ENCODE measurements at places on chromosomes 2 and 18. TPM values are rescaled to one million over a fixed set of nuclear protein-coding genes. Genes with fewer than 3 reads are reported as not detected.

Gene ITGA4
- polyA plus RNA-seq = 3.0 TPM

GRCh38 chr18:22975508-22975907, 42.4 kb downstream of the RBBP8 start:
- no peaks in the 10 kb centered on the region for H3K27me3 ChIP-seq
- no peaks in the 10 kb centered on the region for H3K36me3 ChIP-seq
- H3K27ac ChIP-seq = no peak overlapping the region

GRCh38 chr2:61807036-61807757, 46.7 kb downstream of the FAM161A start:
- H3K4me3 ChIP-seq = no peak overlapping the region
- no peaks in the 10 kb centered on the region for H3K27me3 ChIP-seq
- no peaks in the 10 kb centered on the region for H3K4me1 ChIP-seq
- DNase-seq = no peak

DNA sequence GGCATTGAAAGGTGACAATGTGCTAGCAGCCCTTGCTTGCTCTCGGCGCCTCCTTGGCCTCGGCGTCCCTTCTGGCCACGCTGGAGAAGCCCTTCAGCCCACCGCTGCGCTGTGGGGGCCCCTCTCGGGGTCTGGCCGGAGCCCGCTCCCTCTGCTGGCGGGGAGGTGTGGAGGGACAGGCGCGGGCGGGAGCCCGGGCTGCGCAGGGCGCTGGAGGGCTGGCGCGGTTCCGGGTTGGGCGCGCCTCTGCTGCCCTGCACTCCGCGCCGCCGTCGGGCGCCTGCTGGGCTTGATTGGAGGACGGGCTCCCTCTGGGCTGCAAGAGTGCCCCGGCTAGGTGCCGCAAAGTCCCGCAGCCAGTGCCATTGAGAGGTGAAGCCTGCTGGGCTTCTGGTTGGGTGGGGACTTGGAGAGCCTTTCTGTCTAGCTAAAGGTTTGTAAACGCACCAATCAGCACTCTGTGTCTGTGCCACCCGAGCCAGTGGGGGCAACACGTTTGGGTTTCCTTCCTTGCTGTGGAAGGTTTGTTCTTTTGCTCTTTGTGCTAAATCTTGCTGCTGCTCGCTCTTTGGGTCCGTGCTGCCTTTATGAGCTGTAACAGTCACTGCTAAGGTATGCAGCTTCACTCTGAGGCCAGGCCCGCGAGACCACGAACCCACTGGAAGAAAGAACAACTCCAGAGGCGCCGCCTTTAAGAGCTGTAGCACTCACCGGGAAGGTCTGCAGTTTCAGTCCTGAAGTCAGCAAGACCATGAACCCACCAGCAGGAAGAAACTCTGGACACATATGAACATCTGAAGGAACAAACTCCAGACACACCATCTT, 14.8 kb upstream of the IMP4 start:
- H3K36me3 ChIP-seq = no peaks in the 10 kb centered on the region
- H3K4me3 ChIP-seq = no peak overlapping the region
- no peak overlapping the region for H3K27ac ChIP-seq
- H3K4me1 ChIP-seq = no peaks in the 10 kb centered on the region

GRCh38 chr18:36249392-36249791, 48.1 kb upstream of the FHOD3 start:
- no peak overlapping the region for H3K4me3 ChIP-seq
- no peak overlapping the region for H3K27ac ChIP-seq
- peaks cover 10% of the 10 kb centered on the region for H3K36me3 ChIP-seq
- H3K4me1 ChIP-seq = no peaks in the 10 kb centered on the region
- H3K27me3 ChIP-seq = no peaks in the 10 kb centered on the region

Gene LAMA3
- polyA plus RNA-seq = 28.6 TPM

DNA sequence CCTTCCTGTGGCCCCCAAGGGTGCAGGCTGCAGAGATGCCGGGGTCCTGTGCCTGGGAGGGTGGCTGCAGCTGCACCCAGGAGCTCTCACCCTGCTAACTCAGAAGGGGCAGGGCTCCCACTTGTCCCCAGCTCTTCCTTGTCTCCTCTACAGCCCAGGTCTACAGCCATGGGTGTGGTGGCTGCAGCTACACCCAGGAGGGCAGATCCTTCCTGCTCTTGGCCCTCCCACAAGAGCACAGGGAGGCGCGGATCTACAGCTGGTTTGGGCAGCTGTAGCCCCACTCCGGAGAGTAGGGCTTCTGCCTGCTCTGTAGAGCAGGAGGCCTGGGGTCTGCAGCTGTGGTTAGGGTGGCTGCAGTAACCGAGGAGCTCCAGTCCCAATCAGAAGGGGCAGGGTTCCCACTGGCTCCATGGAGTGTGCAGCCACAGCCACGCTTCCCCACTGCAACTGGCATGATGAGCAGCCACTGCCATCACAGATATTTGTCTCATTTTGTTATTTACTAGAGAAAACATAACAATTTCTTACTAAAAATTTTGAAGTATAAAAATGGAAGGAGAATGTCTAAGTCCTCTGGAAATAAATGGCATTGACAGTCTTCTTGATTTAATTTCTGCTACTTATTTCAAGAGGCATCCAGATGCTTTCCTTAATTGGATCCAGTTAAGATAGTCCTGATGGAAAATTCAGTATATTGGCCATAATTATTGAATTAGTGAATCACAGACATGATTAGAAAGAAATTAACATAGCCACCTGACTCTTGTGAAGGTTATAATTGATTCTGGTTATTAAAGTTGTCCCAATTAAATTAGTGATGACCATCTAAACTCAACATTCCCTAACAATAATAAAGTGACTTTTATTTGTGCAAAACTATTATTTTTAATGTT, 233.6 kb downstream of the KCNE4 start:
- H3K4me3 ChIP-seq = no peak overlapping the region
- no peaks in the 10 kb centered on the region for H3K27me3 ChIP-seq
- no peaks in the 10 kb centered on the region for H3K36me3 ChIP-seq
- H3K4me1 ChIP-seq = no peaks in the 10 kb centered on the region
- H3K27ac ChIP-seq = no peak overlapping the region
- DNase-seq = no peak

- H3K4me3 ChIP-seq = no peak overlapping the region
- no peak for DNase-seq
- H3K36me3 ChIP-seq = no peaks in the 10 kb centered on the region
- no peak overlapping the region for H3K27ac ChIP-seq
- no peaks in the 10 kb centered on the region for H3K27me3 ChIP-seq
These were observed 461.7 kb upstream of the SOX11 start for GRCh38 chr2:5230444-5230843.

GRCh38 chr2:175574069-175574468, 392.6 kb upstream of the ATP5MC3 start:
- H3K4me1 ChIP-seq = no peaks in the 10 kb centered on the region
- H3K36me3 ChIP-seq = no peaks in the 10 kb centered on the region
- no peaks in the 10 kb centered on the region for H3K27me3 ChIP-seq
- H3K27ac ChIP-seq = no peak overlapping the region

Gene CNRIP1
- 8.5 TPM for polyA plus RNA-seq

DNA sequence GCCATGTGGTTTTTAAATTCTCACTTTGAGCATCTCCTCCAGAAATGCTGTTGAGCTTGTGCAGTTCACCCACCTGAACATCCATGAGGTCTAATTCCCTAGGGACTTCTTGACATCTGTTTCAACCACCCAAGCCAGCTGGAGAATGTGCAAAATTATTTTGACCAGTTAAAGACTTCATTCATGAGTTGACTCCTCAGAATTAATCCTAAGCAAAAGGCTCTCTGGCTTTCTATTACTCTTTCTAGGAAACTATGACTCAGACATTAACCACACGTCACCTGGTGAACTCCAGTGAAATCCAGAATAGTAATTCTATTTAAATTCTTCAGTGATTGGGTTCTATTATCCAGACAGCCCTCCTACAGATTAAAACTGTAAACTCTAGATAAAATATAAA, 247.5 kb downstream of the NBAS start:
- no peak overlapping the region for H3K4me3 ChIP-seq
- no peak overlapping the region for H3K27ac ChIP-seq
- DNase-seq = no peak
- H3K36me3 ChIP-seq = peaks cover 6% of the 10 kb centered on the region
- no peaks in the 10 kb centered on the region for H3K4me1 ChIP-seq

Measured in small intestine (tissue), 16 donors.